Choroid plexus epithelial cell (primary cell): ENCODE measurements at places on chromosomes 5 and 9.

GRCh38 chr9:132583584-132584304 lies 1.3 kb downstream of the BARHL1 start:
- no peak for DNase-seq

DNA sequence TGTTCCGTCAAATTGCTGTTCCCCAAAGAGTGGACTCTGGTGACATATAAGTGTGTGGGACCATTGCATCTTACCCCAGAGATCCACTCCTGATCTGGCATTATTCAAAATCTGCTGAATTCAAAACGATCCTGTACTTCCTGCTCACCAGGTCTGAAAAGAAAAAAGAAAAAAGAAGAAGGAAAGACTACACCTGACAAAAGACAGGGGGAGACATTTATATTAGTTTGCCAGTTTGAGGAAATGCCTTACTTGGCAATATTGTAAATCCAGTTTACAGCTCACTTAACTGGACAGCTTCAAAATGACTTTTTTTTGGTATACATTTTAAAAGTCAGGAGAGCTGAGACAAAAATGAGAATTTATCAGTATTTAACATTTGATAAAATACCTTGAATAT lies 15.0 kb upstream of the GRHPR start:
- no peak for DNase-seq

GRCh38 chr5:125501396-125501795 lies 755.0 kb upstream of the ZNF608 start:
- no peak for DNase-seq

- peak; percentile 59 for DNase-seq
These were observed 44.0 kb downstream of the NNT start for GRCh38 chr5:43646992-43647391.

GRCh38 chr5:102010644-102011043 lies 285.4 kb downstream of the SLCO4C1 start:
- DNase-seq: no peak

DNA sequence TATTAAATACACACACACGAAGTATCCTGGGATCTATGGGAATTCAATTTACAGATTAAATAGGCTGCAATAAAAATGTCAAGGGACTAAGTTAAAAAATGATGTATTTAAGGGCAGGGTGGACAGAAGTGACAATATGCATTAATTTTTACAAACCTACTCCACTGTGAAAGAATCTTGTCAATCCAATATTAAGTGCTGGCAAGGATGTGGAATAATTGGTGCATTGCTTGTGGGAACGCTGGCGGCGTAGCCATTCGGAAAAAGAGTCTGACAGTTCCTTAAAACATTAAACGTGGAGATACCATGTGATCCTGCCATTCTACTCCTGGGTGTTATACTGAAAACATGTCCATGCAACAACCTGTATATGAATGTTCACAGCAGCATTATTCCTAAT lies 4.2 kb downstream of the CDC14B start:
- DNase-seq: no peak

DNA sequence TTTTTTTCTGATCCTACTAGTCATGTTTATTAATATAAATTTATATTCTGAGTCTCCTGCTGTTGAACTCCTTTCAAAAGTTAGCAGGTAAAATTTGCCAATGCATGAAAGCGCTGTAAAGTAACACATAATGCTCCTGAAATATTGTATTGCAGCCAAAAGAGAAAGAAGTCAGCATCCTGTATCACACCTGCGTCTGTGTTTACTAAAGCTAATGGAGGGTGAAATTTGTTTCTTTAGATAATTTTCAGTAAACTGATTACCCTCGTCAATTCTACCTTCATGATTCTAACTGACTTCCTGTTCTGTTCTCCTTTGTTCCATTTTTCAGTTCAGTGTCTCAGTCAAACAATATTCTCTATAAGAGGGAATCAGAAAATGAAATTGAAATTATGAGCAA lies 415.4 kb downstream of the CDH9 start:
- no peak for DNase-seq

DNA sequence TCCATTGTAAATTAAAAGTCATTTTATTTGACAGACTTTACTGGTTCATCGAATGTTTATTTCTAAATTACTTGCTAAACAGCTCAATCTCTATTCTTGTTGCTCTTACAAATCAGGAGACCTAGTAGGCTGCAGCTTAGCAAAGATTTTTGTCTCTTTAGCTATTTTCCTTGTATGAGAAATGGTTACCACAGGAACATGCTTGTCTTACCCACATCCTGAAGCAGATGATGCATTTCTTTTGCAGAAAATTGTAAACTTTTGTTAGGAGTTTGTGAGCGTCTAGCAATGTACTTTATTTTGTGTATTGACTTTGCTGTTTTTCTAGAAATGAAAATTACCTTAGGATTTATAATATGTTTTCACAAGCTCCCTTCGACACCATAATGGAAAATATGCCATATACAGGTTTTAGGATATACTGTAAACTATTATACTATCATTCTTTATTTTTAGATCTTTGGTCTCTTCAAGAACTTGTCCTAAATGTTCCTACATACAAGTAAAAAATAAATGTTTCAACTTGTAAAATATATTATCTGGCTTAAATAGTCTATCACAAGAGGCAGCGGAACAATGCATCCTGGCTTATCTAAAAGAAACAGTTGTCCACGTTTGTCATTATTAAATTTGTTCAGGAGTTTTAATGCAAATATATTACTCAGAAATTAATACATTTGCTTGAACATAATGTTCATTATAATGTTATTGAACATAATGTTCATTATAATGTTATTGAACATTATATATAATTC lies 54.1 kb downstream of the SPEF2 start:
- peak; percentile 9 for DNase-seq

GRCh38 chr9:77853716-77854115 lies 177.9 kb downstream of the GNAQ start:
- no peak for DNase-seq

DNA sequence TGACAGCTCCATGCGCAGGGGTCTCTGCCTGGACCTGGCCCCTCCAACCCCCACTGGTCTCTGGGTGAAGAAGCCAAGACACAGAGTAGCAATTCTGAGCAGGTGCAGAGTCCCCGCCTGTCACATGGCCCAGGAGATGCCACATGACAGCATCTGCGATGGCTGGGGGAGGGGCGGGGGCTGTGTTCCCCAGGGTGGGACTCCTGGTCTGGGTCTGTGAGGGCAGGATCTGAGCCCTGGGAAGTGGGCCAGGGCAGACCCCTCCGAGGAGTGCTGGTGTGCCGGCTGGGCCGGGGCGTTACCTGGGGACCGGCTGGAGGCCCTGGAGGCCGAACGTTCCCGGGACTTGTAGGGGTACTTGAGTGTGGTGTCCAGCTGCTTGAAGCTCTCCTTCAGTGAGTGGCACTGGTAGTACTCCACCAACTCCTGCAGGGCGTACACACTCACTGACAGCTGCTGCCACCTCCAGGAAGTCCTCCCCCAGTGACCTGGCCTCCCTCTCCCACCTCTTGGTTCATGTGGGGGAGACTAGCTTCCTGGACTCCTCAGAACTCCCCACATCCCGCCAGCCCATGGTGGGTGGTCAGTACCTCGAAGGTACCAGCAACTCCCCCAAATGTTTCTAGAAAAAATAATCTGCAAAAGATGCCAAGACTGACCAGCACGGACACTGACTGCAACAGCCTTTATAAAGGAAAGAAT lies 32.1 kb upstream of the SARDH start:
- no peak for DNase-seq

GRCh38 chr5:40834391-40834848 lies 602 bp downstream of the RPL37 start:
- DNase-seq: peak; percentile 53

DNA sequence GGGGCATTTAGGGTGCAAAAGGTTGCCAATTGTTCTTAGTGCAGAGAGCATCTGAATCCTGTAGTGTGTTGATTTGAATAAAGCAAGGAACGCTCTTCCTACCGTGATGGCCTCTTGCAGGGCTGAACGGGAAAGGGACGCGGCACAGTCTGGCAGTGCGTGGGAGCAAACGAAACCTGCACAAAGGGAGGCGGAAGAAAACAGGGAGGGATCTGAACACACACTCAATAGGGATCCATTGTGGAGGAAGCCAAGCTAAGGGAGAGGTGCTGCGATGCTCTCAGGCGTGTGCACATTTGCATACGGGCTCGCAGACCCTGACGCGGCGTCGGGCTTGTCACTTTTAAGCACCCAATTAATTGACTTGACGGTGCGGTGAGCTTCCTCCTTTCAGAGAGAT lies 414.0 kb upstream of the IRX1 start:
- no peak for DNase-seq

DNA sequence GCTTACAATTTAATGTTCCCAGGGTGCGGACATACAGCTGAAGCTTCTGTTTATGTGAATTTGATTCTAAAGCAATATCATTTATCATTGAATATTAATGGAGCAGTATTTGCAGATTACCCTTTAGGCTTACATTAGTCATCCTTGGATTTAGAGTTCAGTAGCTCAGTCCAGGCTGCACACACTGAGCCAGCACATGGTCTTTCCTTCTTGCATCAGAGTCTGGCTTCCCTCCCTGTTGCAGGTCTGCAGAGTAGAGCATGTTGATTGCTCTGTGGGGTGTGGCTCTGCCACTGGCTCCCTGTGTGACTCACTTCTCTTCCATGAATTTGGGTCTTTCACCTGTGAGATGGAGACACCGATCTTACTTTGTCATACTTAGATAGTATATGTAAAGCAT lies 36.8 kb downstream of the NSG2 start:
- no peak for DNase-seq

- DNase-seq: no peak
These were observed 40.6 kb downstream of the EXOC3 start for GRCh38 chr5:483434-484140.

DNA sequence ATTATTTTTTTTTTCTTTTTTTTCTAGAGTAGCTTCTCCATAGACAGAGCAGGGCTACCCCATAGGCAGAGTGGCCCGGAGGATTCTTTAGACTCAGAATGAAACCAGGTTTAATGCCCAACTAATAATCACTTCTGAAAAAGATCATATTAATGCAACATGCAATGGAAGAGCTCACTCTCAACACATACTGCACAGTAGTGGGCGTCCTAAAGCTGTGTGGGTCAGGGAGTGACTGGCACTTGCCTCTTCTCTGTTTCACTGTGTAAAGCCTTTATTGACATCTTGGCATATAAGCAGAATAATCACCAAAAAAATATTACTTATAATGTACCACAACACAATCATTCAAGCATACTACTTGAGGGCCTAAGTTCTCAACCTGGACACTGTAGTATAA lies 11.1 kb downstream of the PWWP2A start:
- DNase-seq: no peak

DNA sequence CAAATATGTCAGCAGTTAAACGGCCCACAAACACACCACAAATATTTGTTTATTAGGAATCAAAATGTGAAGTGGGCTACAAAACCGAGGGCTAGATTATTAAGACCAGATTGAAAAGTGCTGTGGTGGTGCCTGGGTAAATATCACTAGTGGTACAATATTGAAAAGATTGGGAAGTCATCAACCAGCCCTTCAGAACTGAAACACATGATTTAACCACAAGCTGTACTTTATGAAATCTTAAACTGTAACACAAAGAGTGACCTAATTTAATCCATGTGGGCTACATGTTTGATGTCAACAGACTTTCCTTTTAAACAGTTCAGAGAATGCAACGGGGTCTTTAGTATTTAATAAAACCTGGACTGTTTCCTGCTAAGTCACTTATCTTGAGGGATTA lies 182.3 kb downstream of the SPATA31D1 start:
- peak; percentile 47 for DNase-seq

GRCh38 chr9:72257814-72258213 lies 107.2 kb downstream of the ZFAND5 start:
- no peak for DNase-seq

GRCh38 chr9:33161011-33161588 lies 6.0 kb downstream of the B4GALT1 start:
- peak; percentile 97 for DNase-seq

GRCh38 chr5:96616801-96617200 lies 45.4 kb upstream of the CAST start:
- DNase-seq: no peak

- peak; percentile 33 for DNase-seq
These were observed 159.5 kb downstream of the RAPGEF6 start for GRCh38 chr5:131475541-131475941.

- DNase-seq: peak; percentile 58
These were observed 111.9 kb downstream of the ROR2 start for GRCh38 chr9:91837981-91838731.

DNA sequence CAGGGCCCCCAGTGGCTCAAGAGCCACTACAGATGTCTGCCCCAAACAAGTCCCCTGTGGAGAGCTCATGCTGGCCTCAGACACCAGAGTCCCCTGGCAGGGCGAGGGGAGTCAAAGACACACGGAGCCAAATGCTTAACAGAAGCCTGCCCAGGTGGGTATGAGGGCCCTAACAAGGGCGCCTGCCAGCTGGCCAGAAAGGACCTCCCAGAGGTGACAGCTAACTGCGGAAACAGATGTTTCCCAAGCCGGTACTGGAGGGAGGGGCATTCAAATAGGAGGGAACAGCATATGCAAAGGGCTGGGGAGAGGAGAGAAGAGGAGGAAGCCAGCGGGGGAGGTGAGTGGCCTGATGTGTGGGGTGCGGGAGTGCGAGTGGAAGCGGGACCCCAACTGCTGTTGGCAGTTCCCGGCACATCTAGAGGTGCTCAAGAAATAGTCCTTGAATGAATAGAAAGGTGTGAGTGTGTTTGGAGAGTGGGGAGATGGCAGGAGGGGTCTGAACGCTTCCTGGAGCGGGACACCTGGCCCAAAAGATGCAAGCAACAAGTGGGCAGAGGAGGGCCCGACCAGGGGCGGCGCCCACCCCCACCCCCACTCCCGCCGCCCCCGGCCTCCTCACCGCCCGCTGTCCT lies 824 bp downstream of the MXD3 start:
- DNase-seq: peak; percentile 36

GRCh38 chr5:148398698-148399121 lies 15.0 kb downstream of the FBXO38 start:
- DNase-seq: no peak

- DNase-seq: peak; percentile 26
These were observed 73.3 kb downstream of the NNT start for GRCh38 chr5:43676083-43676840.

- DNase-seq: no peak
These were observed 812.1 kb downstream of the EFNA5 start for GRCh38 chr5:106858616-106859015.

DNA sequence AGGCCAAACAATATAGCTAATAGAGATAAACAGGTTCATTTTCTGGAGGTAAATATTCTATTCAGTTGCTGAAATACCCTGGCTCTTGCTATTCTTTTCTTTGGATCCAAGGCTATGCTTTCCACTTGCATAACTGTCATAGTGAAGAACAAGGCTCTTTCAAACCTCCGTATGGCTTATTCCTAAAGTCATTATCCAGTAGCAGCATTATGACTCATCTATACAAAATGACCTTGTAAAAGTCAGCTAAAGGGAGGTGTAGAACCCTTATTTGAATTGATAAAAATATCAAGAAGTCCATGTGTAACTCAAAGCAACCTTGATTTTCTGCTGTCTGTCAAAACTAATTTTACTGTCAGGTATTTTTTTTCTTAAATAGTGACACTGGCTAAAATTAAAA lies 447.8 kb downstream of the PLK2 start:
- DNase-seq: no peak

DNA sequence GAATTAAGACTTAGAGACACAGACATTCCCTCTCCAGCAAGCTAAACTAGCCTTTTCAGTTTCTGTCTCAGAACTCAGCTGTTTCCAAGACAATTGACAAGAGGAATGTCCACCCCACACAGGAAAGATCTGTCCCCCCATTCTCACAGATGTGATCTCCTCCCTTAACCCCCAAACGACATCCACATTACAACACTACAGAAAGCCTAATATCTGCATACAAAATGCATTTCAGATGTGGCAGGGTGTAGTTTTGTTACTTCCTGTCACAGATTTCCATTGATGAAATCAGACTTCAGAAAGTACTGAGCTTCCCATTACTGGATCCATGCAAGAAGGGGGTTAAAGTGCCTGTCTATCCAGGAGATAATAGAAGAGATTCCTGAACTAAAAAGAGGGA lies 2.9 kb upstream of the ARSI start:
- no peak for DNase-seq
